Astrocyte (in vitro differentiated cells and primary cell): ENCODE measurements at places on chromosomes 2 and 18.
A peak's percentile ranks its signal among the peaks of the same experiment; 100 is the strongest.

- DNase-seq, result no peak
These were observed 16.0 kb upstream of the FAM124B start for GRCh38 chr2:224417947-224418346.

DNA sequence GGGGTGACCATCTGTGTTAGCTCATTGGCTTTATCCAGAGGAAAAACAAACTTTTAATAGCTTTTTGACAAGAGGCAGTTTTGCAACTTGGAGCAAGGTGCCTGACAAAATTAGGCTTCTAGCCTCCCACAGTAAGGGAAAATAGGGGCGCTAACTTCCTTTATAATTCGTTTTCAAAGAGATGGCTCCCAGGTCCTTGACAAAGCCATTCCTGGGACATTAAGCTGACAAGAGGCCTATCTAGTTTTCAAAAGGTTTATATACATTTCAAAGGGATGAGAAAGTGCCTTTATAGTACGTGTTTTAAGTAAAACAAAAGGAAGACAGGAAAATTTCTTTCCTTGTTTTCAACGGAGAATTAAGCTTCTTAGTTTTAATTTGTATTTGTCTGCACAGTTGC, 159.4 kb upstream of the GCFC2 start:
- DNase-seq, result no peak

GRCh38 chr18:56286775-56287325, 351.5 kb downstream of the TXNL1 start:
- DNase-seq, result peak; percentile 73

DNA sequence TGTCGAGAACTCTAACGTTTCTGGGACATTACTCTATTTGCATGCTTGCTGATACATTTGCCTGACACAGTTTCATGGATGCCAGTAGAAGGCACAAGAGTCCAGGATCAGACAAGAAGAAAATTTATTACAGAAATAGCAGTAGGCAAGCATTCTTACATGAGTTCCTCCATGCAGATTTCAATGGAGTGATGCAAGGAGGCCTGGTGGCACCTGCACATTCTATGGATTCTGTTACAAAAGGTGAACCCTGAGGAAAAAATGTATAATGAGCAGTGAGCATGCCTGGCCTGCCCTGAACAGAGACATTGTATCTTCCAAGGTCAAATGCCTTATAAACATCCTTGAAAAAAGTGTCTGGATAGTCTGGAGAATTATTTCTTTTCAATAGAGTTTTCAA, 142.9 kb downstream of the DSEL start:
- no peak for DNase-seq

DNA sequence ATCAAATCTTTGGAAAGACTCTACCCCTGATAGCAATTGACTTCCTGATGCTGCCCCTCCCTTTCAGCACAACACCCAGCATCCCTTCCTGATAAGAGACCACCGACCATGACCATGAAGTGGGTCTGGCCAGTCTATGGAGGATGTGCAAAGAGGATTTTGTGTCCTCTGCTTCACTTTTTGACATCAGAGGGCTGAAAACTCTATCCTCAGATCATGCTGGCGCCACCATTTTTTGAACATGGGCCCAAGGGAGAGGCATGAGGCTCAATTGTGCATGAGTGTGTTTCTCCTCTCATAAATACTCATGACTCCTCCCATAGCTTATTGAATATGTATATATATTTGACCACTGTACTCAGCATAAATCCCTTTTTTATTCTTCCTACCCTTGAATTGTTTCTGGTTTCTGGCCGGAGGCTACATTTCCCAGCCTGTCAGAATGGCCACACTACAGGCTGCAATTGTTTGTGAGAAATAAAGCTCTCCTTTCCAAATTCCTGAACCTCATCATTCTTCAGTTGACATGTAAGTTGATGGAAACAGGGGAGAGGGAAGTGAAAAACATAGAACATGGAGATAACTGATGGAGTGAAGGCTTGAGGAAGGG, 314.1 kb downstream of the MYCN start:
- no peak for DNase-seq

- peak; percentile 83 for DNase-seq
These were observed 406.8 kb downstream of the NBAS start for GRCh38 chr2:15154297-15154696.

DNA sequence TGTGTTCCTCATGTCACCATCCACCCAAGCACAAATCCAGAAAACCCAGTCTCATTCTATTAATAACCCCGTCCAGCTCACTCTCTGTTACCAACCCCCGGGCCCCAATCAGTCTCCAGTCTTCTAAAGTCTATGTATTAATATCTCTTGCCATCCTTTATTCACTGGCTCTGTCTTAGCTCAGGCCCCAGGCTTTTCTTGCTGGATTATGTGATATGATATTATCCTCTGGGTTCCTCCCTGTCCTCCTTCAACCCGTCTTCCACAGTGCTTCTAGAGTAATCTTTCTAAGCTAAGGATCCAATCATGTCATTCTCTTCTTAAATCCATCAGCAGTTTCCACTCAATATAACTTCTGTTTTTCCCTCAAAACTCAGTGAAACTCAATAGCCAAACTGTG, 240.5 kb upstream of the OSR1 start:
- DNase-seq, result no peak

DNA sequence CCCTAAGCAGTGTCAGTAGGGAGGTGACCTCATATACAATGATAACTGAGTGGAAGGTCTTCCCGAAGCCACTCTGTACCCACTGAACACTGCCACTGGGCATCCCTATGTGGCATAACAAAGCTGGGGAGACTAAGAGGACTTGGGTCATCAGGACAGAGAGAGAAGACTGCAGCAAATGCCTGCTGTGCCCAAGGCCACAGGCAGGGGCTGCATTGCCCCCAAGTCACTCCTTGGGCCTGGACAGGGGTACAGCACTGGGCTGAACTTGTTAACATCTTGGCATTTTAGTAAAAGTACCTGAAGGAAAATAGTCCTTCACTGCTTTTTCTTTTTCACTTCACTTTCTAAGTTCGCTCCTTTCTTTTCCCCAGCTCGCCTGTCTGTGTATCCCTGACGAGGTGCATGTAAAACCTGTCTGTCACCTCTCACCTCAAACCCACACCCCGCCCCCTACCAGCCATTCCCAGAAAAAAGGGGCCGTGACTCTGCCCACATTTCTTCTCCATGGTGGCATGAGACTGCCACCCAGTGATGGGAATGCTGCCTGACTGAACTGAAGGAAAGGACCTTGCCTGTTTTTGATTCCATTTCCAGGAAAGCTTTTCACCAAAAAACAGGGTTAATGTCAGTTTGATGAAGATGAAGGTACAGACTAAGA, 62.9 kb downstream of the MTHFD2 start:
- DNase-seq, result no peak

DNA sequence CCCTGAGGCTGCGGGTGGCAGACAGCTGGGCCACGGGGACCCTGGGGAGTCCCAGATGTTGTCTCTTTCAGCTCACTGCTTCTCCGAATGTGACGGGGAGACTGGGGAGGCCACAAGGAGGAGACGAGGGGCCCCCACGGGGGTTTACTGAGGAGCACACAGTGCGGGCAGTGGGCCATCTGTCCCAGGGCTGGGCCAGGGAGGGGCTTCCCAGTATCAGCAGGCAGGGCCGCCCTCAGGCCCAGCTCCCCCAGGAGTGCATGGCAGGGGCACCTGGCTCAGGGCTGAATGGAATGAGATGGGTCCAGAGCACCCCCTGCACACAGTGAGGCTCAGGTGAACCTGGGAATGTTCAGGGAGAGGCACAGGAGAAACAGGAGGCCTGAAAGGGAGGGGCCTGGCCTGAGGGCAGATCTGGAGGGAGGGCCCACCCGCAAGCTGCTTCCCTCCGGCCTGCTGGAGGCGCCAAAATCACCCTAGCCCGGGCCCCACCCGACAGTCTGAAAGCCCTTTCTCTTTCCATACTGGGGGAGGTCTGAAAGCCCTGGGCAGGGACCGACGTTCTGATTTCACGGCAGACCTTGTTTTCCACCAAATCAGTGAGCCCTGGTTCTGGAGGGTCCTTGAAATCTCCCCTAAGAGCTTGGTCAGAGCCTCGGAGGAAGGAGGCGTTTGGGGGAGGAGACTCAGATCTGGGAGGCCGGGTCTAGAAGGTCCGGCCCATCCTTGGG, 35.5 kb upstream of the PTMA start:
- DNase-seq, result no peak

DNA sequence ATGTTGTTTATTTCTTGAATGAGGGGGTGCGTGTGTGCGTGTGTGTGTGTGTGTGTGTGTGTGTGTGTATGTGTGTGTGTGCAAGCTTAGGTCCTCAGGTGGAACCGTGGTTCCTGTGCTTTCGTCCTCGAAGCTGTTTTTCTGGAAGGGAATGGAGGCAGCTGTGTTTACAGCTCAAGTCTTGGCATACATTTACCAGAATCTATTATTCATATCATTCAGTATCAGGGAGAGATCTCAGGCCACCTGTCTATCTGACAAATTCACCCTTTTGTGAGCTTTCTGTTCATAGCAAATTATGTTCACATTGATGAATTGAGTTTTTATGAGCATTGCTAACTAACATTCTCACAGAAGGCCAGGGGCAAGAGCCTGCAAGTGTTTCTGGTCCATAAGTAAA, 550.4 kb downstream of the ARHGAP15 start:
- DNase-seq, result no peak

- DNase-seq, result no peak
These were observed 11.4 kb downstream of the PLEKHA3 start for GRCh38 chr2:178491612-178492011.

DNA sequence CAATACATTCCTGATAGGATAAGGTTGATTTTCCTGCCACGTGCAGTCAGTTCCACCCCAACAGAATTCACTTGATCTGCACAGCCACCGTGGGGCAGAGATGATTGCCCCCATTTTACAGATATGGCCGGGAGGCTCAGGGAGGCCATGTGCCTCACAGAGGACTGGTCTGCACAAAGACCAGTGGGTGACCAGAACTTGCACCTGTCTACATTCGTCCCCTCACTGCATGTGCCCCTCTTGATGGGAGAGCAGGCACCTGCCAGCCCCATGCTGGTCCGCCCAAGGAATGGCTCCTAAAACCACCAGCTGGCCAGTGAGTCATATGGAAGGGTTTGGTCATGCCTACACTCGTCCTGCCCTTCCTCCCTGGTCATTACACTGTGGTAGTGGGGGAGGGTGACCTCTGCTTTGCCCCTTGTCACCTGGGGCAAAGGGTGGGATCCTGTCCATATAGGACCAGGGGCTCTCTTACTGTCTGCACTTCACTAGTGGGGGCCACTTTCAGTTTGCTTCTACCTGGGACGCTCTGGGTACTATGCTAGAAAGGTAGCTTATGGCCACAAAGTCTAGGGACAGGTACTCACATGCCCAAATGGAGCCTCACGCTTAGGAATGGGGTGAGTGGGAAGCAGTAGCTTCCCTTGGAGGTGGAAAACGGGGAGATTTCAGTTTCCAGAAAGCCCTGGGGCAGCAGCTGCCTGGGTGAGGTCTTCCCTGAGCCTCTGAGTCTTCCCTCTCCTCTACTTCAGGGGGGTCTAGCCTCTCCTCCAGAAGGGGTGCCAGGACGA, 14.7 kb downstream of the RRM2 start:
- no peak for DNase-seq

- DNase-seq, result peak; percentile 58
These were observed 122.9 kb downstream of the PRKRA start for GRCh38 chr2:178328037-178328436.

GRCh38 chr18:80196528-80197320, 50.6 kb downstream of the PARD6G start:
- peak; percentile 52 for DNase-seq

DNA sequence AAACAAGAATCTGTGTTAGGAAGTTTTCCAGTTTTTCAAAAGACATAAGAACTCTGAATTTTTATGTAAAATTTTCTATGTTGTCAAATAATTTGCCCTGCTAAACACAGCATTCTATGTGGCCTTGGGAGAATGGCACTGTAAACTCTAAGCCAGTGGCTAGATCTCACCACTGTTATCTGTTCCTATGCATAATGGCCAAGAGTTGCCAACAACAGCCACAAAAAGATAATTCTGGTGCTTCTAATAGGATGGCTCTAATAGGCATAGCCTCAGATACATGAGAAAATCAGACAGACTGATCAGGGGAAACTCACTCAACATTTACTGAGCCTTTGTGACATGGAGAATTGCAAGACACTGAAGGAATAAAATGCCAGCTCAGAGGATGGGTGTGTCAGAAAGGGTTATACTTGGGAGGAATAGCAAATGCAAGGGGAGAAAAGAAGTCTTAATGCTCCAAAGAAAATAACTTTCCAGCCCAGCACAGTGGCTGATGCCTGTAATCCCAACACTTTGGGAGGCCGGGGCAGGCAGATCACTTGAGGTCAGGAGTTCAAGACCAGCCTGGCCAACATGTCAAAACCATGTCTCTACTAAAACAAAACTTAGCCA, 63.7 kb downstream of the COBLL1 start:
- DNase-seq, result no peak

GRCh38 chr2:203936535-203936934, at the start of gene ICOS:
Gene ICOS, plus strand, starts transcription at chr2:203936763. Its CDS starts 52 bp downstream, at chr2:203936815.
- DNase-seq, result no peak

DNA sequence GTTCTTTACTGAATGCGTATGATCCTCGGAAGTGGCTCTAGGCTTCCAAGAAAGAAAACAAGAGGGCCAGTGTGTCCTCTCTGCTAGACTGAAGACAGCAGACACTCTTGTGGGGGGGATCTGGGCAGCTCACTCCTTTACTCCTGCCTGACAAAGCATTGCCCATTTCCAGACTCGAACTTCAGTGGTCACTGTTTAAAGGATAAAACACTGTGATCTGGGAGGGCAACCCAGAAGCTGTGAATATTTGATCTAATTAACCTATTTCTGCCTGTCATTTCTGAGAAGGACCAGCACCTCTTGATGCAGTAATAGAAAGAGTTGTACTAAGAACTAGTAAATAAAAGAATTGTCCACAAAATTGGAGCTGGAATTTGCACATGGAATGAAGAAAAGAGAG, 24.5 kb upstream of the CCDC68 start:
- DNase-seq, result no peak

DNA sequence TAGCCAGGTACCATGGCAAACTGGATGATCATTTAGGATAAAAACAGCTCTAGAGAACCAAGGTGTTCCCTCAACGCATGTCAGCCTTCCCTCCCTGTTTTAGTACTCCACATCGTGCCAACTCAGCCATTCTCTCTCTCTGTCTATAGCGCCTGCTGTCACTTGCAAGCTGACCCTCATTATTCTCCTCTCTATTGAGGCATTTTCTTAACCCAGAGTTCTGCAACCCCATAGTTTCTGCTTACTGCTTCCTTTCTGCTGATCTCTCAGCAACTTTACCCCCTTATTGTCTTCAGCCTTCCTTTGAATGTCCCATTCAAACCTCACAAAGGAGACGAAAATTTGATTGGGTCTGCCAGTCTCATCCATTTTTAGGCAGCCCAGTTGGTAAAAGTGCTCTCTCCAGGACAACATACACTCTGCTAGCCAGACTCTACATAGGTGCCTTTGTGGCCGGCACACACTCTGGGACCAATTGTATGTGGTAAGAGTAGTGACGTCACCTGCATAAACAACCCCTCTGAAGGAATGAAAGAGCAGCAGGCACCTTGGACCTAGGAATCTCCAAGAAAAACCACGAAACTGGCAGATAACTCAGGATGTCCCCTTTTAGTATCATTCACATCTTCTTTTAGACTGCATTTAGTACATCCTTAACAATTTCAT, 367.2 kb upstream of the KCNH7 start:
- DNase-seq, result no peak

GRCh38 chr18:47558110-47558750, 306.8 kb upstream of the SKOR2 start:
- DNase-seq, result no peak

GRCh38 chr18:74310411-74310810, 5.2 kb upstream of the C18orf63 start:
- DNase-seq, result no peak
